Panc1 (cell line): ENCODE measurements at places on chromosomes 7 and 10.

DNA sequence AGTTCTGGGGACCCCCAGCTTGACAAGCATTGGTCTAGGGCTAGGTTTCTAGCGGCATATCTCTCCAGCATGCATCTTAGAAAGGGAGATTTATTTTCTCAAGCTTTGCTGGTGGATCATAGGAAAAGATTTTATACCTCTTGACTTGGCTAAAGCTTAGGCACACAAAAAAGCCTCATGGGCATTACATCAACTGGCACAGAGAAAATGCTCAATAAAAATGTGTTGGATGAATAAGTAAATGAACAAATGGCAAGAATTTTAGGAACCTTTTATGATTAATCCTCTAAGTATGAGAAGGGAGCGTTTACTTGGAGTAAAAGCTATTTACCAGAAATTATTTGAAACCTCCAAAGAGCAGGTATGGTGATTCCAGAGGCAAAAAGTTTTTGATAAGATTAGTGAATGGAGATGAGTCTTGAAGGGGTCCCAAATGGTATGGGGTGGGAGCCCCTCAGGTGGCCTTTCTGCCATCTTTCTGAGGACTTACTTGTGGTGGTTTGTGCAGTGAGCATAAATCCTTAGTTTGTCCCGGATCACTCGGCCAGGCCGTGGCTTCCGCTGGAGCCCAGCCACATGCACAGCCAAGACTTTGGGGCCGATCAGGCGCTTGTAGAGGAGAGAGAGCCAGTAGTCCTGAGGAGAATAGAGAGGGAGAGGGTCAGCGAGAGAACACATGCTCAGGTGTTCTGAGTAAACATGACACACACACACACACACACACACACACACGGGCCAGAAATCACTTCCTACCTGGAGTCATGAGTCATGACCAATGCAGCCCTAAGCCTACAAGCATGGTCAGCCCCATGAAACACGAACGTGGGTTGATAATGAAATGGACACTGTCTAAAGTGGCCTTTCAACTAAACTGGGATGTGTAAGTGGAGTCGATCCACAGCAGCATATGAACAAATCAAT lies 43.1 kb upstream of the HPS1 start:
- DNase-seq = no peak

DNA sequence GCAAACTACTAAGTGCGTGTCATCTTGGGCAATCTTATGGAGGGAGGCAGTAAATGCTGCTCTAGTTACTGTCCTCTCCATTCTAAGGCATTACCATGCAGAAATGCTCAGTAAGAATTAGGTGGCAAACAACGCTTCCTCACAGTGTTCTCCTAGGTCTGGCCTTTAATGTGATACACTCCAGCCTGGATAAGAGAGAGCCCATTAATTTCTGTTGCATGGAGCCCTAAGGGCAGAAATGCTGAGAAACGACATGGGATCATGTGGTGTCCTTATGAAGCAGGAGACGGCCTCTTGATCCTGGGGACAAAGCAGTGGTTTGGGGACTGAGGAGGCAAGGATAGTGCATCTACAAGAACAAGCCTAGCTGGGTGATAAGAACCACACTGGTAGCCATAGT lies 44.0 kb downstream of the SLC25A13 start:
- no peak for DNase-seq

GRCh38 chr7:74180866-74181265 lies 6.7 kb downstream of the EIF4H start:
- DNase-seq = no peak

DNA sequence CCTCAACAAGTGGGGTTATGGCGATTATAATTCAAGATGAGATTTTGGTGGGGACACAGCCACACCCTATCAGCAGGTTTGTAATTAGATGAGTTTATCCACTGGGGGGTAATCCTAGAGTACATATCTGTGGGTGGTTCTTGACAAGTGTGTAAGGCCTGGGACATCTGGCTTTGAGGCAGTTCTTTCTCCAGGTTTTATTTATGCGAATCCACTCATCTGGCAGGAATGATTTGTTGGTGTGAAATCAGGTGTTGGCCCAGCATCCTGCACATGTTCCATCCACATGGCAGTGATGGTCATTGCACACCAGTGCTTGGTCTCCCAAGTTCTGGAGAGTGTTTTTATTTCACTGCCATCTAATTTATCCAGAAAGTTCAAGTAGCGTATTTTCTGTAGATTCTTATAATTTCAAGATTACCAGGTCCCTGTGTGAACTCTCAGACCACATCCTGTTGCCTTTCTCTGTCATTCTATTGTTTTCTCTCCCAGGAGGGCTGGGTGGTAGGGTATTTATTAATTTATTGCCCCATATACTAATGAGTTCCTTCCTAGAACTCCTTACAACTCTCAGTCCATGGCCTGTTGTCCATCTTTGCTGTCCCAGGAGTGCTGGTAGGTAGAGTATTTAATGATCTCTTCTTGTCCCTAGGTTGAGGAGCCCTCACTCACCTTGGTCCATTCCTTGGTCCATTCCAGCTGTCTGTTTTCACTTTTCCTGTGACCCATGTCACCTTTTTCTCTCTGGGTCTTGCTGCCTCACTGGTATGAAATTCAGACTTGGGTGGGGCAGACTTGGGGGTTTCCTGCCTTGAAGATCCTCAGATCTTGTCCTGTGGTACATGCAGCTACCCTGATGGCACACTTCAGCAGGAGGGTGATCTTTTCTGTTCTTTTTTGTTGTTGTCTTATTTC lies 10.4 kb downstream of the RALA start:
- no peak for DNase-seq

DNA sequence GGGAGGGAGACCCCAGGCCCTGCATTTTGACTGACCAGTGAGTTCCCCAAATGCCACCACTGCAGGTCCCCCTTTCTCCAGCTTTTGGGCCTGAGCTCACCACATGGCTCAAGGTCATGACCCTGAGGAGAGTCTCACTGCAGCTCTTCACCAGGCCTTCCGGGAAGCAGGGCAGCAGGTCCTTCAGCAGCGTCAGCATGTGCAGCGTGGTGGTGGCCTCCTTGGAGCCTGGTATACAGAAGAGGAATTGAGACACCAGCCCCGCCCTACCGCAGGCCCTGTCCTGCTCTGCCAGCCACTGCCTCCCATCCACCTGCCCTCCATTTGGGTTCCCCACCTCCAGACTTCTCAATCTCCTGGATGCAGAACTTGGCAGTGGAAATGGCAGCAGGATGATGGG lies 13.0 kb downstream of the RRP12 start:
- DNase-seq = no peak

DNA sequence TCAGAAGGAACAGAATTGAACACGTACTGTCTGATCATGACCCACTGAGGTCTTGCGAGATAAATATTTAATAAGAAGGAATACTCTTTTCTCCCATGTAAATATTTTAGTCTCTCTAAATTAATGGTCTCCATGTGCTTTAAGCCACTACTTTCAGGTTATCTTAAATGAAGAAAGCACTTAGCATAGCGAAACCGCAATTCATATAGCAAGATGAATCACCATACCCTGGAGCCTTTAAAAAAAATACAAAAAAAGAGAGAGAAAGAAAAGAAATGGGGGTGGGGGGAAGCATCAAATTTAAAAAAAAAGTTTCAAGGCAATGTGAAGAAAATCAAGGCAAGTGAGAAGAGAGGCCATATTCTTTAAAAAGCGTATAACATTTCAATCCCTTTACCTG lies 82.5 kb downstream of the CTTNBP2 start:
- DNase-seq = no peak

- DNase-seq = no peak
These were observed 180.3 kb upstream of the GRB10 start for GRCh38 chr7:50962962-50963374.

DNA sequence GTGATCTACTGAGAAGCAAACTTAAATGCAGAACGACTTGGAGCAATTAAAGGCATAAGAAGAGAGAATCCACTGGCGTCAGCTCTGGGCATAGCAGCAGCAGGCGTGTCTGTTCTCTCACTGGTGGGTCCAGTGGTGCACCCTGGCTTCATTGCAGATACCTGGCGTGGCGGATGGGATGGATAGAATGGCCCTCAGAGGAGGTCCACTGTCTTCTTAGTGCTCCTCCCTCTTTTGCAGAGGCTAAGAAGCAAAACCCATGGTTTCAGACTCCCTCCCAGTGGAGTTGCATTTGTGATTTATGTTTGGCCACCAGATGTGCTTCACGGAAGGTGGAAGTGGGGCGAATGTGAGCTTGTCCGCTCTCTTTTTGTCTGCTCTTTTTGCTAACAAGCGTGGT lies 28.4 kb upstream of the PRKAG2 start:
- DNase-seq = no peak

GRCh38 chr10:110241407-110241806 lies 34.0 kb downstream of the MXI1 start:
- DNase-seq = no peak

GRCh38 chr10:124532106-124532641 lies 70.6 kb downstream of the LHPP start:
- DNase-seq = no peak

DNA sequence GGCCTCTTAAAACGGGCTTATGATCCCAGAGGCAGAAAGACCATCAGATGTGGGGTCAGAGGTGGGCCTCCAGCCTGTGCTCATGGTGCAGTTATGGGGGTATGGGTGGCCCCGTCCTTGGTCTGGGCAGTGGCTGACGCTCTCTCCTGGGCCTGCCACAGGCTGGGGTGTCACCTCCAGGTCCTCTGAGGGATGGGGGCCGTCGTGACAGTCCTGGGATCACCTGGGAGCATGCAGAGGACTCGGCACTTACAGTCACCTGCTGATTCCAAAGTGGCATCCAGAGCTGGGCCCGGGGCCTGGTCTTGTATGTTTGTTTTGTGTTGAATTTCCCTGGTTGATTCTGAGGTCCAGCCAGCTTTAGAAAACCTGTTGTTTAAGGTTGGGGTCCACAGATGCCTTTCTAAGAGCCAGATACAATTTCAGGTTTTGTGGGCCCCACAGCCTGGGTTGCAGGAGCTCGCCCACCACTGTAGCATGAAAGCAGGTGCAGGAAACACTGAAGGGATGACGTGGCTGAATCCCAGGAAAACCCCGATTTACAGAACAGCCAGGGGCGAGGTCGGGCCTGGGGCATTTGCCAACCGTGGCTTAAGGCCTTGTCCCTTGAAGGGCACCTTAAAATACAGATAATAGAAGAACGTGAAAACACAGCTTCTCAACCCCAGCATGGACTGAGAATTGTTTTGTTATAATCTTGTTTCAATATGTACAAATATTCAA lies 170.7 kb upstream of the PPP2R2D start:
- no peak for DNase-seq

GRCh38 chr7:47221826-47222225 lies 360.1 kb downstream of the TNS3 start:
- no peak for DNase-seq

GRCh38 chr10:17046989-17047388 lies 82.6 kb downstream of the CUBN start:
- DNase-seq = no peak

DNA sequence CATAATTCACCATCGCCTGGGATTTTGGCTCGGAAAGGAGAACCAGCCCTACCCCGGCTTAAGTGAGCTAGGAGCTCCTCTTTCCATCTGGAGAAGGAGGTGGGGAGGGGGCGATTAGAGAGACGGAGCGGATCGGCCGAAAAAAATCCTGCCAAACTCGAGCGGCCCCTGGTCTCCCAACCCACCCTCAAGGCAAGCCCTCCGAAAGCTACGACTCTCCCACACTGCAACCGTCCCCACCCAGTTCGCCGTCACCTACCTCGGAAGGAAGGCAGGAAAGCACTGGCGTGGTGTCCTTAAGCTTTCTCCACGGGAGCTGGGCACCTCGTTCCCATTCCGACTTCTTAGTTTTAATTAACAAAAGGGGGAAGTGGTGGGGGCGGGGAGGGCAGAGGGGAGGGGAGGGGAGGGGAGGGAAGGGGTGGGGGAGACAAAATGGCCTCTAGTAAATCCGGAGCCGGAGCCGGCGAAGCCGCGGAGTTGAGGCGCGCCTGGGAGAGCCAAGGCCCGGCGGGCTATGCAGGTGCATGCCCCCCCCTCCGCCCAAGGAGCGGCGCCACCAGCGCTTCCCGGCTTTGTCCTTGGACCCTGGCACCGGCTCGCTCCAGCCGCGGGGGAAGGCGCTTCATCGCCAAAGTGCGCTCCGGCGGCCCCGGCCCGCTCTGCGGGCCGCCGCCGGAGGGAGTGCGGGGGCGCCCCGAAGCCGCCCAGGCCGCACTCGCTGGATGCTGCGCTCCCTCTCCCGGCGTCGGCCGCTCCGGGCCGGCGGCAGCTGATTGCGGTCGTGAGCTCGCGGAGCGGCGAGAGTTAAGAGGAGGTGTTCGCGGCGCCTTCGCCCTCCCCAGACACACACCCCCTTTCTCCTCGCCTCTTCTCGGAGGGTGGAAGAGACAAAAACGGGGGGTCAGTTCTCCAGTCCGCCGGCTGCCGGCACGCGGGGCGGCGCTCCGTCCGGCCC lies at the start of gene LRRC4:
Gene LRRC4 (minus strand): TSS at position 784 of the 958 bp plus-strand sequence. CDS start 797 bp downstream, outside the sequence.
- no peak for DNase-seq

DNA sequence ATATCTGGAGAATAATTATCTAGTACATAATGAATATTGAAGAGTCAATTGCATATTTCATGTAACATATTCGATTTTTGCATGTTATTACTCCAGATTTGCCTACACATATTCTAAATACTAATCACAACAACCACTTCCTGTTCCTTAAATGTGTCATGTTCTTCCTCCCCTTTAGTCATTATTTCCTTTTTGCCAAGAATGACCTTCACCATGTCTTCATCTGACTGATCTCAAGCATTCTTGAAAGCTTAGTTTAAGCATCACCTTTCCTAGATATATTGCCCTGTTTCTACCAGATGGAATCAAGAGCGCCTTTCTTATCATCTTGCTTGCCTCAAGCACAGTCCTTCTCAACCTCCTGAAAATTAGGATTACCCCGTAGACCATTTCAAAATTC lies 23.5 kb upstream of the MEOX2 start:
- no peak for DNase-seq

- no peak for DNase-seq
These were observed 132.7 kb upstream of the RHOBTB1 start for GRCh38 chr10:61076572-61077114.

DNA sequence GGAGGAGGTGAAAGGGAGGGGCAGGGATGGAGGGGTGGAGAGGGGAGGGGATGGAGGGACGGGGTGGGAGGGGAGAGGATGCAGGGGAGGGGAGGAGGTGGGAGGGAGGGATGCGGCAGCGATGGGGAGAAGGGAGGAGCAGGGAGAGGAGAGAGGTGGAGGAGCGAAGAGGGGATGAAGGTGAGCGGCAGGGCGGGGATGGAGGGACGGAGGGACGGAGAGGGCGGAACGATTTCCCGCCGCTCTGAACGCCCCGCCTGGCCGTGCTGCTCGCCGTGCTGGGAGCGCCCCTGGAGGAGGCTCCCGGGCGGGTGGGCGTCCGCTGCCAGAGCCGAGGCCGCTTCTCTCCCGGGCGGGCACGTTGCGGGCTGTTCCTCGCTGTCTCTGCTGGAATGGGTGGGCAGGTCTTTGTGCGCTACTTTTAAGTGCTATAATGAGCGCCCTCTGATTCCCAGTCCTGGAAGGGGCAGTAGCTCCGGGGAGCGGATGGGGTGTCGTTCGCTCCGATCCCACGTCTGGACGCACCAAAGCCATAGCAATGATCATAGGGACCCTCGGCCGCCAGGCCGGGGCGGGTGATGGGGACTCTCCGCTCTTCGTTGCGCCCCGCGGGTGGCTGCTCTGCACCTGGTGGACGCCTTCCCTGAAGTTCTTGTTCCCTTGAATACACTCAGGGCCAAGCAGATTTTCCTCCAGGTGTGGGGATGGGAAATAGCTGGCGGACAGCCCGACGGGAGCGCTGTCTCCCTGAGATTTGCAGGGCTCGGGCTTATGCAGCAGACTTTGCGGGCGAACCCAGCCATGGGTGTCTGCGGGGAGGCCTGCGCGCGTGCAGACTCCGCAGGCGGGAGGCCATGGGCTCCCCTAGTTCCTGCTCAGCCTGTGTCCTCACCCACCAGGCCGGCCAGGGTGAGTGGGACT lies 81.1 kb upstream of the CPXM2 start:
- DNase-seq = no peak

GRCh38 chr7:78226059-78226719 lies 427.6 kb downstream of the PHTF2 start:
- DNase-seq = peak; percentile 8
